ENCODE measurements at places on chromosomes 1 and 21. TPM values are rescaled to one million over a fixed set of nuclear protein-coding genes. Genes with fewer than 3 reads are reported as not detected.

The KIF14 gene
- 7.8 TPM for total RNA-seq

The LRRIQ3 gene
- 0.51 TPM for total RNA-seq

The MUL1 gene
- 42.4 TPM for total RNA-seq

The LCE1F gene
- total RNA-seq: not detected

Measured in A549 treated with CORT108297 at 1 μM for 4 hours (cell line).